Ureter (tissue), 1 donor: ENCODE measurements at places on chromosomes 2 and 18. TPM values are rescaled to one million over a fixed set of nuclear protein-coding genes. Genes with fewer than 3 reads are reported as not detected.

DNA sequence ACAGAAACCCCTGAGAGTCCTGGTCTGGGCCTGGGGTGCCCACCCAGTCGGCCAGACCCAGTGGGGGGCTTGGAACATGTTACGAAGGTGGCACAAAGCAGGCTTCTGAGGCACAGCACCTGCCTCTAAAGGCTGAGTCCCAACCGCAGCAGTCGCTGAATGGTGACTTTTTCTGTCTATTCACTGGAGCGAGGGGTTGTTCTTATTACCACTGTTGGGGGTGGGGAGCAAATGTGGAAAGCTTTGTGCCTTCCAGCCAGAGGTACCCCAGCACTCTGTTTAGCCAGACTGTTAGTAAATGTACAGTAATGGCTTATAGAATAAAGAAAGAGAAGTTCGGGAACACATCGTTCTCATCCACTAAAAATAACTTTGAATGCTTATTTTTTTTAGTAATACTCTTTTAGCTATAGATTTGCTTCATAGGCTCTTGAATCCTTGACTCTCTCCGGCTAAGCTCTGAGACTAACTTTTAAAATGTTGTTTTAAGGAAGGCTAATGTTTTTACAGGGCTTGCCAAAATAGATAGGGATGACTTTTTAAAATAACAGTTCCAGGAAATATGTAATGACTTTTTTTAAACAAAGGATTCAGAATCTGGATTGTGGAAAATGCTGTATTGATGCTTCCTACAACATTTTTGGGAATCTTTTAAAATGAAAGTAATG, 23.4 kb upstream of the PTPN2 start:
- no peak for DNase-seq

The BBS5 gene
- total RNA-seq, result 18.8 TPM

The POTEJ gene
- total RNA-seq, result not detected

GRCh38 chr2:70769450-70769849, 1.4 kb upstream of the ADD2 start:
- DNase-seq, result no peak

GRCh38 chr2:64021578-64021977, 2.4 kb upstream of the VPS54 start:
- DNase-seq, result no peak

The TTN gene
- 3.9 TPM for total RNA-seq

The SPHKAP gene
- not detected for total RNA-seq

The GREB1L gene
- 0.05 TPM for total RNA-seq
